Hematopoietic multipotent progenitor cell treated with erythropoietin and hydrocortisone succinate and interleukin-3 and kit ligand, for 17 days (in vitro differentiated cells): ENCODE measurements at places on chromosomes 4 and X.

DNA sequence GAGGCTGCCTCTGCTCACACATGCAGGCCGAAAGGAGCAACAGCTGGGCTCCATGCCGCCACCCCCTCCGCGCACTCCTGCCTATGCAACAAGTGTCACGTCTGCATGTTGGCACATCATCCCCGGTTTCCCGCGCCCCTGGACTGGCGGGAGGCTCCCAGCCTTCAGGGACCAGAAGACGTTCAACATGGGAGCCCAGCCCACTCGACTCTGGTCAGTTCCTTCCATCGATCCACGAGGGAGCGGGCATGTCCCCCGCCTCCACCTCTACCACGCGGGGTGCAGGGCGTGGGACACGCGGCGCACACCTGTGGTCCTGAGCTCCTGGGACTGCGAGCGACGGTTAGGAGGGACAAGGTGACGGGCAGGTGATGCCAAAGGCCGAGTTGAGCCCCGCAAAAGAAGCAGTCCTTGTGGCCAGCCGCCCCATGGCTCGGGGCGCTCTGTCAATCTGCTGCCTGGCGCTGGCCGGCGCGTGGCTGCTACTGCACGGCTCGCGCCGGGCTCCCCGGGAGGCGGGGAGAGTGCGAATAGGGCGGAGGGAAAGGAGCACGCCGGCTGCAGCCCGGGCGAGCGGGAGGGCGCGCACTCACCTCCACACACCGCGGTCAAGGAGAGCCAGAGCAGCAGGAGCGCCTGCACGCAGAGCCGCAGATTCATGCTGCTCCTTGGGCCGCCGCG, 645 bp downstream of the APLN start:
- no peak for DNase-seq

DNA sequence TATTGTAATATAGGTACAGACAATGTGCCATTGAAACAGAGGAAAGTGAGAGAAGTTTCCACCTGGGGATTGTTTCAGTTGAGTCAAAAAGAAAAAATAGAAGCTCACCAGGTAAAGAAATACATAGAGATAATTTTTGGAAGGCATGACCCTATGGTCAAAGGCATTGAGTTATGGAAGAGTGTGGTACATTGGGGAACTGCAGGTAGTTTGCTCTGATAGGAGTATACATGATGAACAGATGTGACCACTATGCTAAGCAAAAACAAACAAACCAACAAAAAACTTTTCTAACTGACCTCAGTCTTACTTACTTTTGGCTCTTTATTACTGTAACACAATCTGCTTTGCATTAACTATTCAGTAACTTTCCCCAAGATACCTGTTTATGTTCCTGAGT, 85.9 kb downstream of the UGT8 start:
- DNase-seq, result no peak

GRCh38 chr4:173398220-173398619, 696 bp downstream of the SCRG1 start:
- DNase-seq, result no peak

- peak; percentile 37 for DNase-seq
These were observed 76.9 kb downstream of the SLC39A8 start for GRCh38 chr4:102268355-102268754.

- DNase-seq, result no peak
These were observed 314.1 kb upstream of the PPARGC1A start for GRCh38 chr4:24203926-24204325.

DNA sequence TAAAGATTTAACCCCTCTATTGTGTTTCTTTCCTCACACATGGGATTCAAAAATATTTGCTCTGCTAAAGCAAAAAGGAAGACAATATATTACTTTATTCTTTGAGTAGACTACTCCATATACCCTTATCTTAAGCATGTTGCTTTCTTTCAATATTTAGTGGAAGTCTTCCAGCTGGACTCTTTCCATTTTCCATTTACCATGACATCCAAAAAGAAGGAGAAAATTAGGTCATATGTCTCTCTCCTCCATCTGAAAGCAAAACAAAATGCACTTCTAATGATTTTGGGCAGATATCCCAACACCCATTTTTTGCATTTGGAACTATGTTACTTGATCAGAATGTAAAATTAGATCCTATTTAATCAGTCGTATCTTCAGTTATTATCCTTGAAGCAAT, 1336.5 kb downstream of the PCDH19 start:
- no peak for DNase-seq

- no peak for DNase-seq
These were observed 45.1 kb downstream of the OR13H1 start for GRCh38 chrX:131588995-131589394.

- no peak for DNase-seq
These were observed 245.8 kb downstream of the ADAMTS3 start for GRCh38 chr4:72323227-72323626.

GRCh38 chrX:17922303-17922702, 61.2 kb upstream of the RAI2 start:
- DNase-seq, result peak; percentile 3
